ENCODE measurements at places on chromosomes 11 and 22. TPM values are rescaled to one million over a fixed set of nuclear protein-coding genes. Genes with fewer than 3 reads are reported as not detected.

GRCh38 chr11:36034551-36035331 lies 90.9 kb downstream of the LDLRAD3 start:
- no peak for DNase-seq

DNA sequence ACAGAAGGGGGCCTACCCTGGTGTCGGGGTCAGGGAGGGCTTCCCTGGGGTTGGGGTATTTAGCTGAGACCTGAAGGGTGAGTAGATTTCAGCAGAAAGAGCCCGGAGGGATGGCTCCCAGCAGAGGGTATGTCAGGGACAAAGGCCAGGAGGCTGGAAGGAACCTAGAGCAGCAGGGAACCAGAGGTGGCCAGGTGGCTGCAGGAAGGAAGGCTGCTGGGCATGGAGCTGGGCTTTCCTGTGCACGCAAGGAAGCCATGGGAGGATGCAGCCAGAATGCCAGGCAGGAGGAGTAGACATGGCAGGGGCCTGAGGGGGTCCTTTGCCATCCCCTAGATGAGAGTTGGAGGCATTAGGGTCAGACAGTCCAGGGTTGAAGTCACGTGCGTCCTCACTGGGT lies 27.4 kb upstream of the RELT start:
- DNase-seq: no peak

Gene STK33
- total RNA-seq: not detected

DNA sequence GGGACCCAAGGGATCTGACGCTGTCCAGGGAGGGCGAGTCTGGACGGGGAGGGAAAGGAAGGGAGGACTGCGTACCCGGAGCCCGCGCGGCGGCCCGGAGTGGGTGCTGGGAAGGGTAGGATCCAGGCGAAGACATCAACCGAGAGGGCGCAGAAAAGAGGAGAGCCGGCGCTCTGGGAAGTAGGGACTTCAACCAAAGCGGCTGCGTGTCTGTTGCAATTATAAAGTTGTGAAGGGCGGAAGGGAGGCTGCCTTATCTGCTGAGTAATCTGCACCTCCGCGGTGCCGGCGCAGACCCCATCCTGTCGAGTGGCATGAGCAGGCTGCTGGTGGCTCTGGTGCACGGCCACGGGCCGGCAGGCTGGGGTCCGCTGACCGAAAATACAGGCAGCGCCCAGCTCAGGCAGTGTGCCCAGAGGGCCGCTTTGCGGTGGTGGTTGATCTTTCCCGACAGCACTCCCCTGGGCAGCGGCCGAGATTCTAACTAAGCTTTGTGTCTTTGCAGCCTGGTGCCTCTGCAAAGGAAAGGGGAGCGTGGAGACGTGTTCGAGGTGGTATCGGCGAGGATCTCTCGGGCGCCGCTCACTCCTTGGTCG lies 978 bp downstream of the C11orf87 start:
- DNase-seq: no peak

Gene CAPN5
- total RNA-seq: 34.3 TPM

DNA sequence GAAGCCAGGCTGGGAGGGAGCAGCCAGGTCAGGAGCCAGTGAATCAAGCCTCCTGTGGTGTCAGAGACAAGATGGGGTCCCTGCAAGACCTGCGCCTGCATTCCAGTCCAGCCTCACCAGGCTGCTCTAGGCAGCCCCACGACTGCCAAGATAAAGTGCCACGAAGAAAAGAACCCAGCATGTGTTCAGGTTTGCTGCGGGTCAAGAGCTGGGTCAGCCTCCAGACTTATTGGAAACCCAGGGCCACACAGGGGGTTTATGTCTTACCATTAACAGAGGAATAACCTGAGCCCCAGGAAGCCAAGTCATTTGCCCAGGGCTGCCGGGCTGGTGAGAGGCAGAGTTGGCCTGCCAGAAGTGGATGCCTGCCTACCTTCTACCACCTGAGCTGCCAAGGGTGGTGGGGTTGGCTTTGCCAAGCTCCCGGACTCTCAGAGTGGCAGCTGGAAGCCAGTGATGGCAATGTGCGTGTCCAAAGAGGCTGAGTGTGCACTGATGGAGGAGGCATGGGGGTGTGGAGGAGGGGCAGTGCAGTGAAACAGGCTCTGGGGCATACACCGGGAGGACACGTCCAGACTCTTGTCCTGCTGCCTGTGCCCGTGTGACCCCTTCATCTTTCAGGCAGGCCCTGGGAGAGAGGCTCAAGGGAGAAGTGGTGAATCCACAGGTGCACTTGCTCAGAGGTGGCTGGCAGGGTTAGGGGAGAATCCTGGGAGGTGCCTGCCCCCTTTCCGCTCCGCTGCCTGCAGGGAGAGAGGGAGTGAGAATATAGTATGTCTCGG lies 1.7 kb downstream of the RASD2 start:
- DNase-seq: no peak

- no peak for DNase-seq
Observed at GRCh38 chr11:31303644-31304180, 65.8 kb downstream of the DCDC1 start.

GRCh38 chr11:5102246-5102645 lies 32.9 kb downstream of the OR52E1 start:
- DNase-seq: no peak

Gene MMP12
- not detected for total RNA-seq

- DNase-seq: no peak
Observed at GRCh38 chr11:45511566-45511965, 153.9 kb downstream of the CHST1 start.

- no peak for DNase-seq
Observed at GRCh38 chr11:46143049-46143806, 22.0 kb upstream of the PHF21A start.

Gene HBB
- total RNA-seq: not detected

- no peak for DNase-seq
Observed at GRCh38 chr11:110715541-110715940, 3.3 kb upstream of the ARHGAP20 start.

Gene ELF5
- not detected for total RNA-seq

Gene TIGD3
- total RNA-seq: 1.2 TPM

Gene HSCB
- 11.4 TPM for total RNA-seq

DNA sequence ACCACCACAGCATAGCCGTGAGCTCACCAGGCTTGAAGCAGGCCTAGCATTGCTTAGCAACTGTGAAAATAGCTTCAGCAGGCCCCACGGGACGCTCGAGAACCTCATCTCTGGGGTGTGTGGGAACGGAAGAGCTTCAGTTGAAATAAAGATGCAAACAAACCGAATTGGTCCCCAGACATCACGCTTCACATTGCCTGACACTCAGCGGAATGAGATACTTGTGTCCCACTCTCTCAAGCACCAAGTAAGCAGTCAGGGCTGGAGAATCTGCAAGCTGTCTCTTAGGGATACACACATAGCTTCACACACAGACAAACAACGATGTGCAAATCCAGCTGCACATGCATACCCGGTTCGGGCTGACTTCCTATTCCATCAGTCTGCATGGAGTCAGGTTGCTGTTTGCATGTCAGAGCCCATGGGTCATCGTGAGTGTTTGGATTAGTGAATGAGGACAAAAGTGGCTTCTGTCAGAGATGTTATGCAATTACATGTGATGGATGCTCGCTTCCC lies 205.7 kb downstream of the SNX19 start:
- no peak for DNase-seq

DNA sequence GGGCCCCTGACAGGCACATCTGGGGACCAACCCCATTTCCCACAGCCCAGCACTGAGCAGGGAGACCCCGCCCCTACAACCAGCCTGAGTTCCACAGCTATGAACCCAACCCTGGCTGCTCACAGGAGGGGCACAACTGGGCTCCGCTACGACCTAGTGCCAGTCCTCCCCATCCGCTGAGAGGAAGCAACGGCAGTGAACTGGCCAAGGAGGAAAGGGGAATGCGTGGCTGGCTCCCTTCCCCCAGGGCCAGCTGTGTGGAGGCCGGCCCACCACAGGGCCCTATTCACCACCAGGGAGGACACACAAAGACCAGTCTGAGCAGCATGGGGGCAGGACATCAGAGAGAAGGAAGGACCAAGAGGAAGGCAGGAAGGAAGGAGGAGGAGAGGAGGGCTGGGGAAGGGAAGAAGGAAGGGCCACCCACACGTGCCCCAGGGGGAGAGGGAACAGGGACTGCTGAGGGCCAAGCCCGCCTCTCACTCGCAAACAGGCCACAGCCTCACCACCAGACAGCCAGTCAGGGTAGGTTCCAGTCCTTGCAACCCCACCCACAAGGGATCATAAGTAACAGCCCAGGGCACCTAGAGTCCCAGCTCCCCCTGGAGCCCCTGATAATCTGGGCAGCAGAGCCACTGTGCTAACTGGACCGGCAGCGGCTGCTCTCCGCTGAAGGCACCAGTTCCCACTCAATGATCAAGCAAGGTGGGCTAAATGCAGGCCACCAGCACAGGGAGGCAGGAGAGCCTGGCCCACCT lies 8.5 kb upstream of the GAL3ST1 start:
- no peak for DNase-seq

- no peak for DNase-seq
Observed at GRCh38 chr11:88533001-88533400, 195.5 kb upstream of the CTSC start.

- DNase-seq: no peak
Observed at GRCh38 chr22:48665311-48665995, 1162.2 kb downstream of the BRD1 start.

Data from natural killer cell (primary cell).